ENCODE measurements at places on chromosomes 3 and 15.

GRCh38 chr3:45778761-45779201 lies 17.6 kb downstream of the SLC6A20 start:
- DNase-seq: no peak

DNA sequence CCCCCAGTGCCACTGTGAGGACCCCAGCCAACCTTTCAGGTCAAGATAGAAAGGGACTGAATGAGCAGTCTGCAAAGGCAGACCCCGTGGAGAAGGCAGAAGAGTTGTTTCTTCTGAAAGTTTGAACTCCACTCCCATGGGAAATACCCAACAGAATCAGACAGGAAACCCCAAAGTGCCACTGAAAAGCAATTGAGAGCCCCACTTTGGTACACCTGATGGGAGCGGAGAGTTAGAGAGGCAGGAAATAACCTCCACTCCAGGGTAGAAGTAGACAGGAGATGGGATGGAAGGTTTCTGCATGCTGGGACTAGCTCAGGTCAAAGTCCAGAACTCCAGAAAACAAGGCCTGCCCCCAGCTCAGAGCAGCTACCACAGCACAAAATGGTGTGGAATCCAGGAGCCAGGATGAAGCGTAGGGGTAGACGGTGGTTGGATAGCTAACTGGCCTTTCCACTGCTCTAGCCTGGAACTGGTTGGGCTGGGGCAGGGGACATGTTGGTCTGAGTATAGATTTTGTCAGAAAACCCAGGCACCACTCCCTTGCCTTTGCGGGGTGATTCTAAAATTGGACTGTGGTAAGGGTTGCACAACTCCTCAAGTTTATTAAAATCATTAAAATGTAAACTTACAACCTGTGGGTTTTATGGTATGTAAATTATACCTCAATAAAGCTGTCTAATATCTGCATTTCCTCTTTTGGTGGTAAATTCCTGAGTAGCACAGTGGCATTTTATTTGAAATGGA lies 1.9 kb upstream of the RAB43 start:
- DNase-seq: no peak

DNA sequence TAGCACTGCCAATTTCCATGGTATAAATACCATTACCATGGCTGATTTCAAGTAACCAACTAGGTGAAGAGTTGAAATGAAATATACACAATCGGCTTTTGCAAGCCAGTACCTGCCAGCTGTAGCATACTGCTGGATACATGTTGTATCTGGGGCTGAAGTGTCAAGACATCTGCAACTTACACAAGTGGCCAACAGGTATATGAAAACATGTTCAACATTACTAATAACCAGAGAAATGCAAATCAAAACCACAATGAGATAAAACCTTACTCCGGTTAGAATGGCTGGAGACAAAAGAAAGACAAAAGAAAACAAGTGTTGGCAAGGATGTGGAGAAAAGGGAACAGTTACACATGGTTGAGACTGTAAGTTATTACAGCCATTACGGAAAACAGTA lies 11.6 kb downstream of the ATOSA start:
- DNase-seq: no peak

DNA sequence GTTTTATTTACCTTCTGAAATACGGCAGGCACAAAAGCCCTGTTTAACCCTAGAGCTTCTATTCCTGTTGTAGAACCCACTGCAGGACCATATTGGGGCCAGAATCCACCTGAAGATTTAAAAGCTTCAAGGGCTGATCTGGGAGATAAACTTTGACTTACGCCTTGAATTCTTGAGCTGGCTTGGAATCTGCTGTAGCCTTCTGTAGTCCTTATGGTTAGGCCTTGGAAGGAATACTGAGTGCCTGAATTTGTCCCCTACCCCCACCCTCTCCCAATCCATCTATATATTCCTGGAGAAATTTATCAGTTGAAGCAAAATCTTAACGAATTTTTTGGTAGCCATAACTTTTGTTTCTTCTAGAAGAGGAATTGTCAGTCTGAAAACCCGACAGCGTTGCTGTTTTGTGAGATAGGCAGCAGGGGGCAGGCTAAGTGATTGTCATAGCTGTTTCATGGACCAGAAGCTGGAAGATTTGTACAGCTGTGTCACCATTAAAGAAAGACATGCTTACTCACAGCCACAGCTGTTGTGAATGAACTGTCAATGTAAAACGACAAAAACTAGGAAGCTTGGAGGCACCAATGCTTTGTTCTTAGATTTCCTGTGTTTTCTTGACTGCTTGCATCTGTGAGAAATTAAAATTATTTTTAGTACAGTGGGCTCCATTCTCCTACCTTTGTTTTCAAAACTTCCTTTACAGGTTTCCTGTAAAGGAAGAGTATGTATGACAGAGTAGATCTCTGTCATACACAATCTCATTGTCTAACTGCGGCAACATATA lies 12.8 kb downstream of the LXN start:
- DNase-seq: no peak

DNA sequence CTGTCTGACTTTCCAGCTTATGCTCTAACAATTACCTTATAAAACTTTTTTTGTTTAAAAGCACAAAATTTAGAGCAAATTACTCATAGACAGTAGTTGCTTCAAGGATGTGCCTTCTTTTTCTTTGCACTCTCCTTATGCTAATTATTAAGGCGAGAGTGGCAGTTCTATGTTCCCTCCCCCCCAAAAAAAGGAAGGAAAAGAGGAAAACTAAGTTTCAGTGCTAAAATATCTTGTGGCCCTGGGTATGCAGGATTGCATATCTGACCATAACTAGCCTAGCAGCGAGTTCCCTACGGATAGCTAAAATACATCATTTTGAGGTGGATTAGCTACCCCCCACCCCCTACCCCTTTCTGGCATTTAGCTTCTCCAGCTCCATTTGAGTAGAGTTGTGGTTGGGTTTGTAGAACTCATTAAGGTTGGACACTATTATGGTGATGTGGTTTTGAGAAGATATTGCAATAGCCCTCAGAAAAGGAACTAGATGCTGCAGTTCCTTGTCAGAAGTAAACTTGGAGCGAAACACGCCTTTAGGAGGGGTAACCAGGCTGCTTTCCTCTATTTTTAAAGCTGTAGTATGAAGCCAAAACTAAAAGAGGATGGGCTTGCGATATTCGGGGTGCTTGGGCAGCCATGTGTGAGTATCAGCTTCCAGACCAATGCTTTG lies 174.6 kb downstream of the AKAP13 start:
- DNase-seq: no peak

GRCh38 chr3:58333206-58334012 lies 717 bp downstream of the PXK start:
- DNase-seq: no peak

DNA sequence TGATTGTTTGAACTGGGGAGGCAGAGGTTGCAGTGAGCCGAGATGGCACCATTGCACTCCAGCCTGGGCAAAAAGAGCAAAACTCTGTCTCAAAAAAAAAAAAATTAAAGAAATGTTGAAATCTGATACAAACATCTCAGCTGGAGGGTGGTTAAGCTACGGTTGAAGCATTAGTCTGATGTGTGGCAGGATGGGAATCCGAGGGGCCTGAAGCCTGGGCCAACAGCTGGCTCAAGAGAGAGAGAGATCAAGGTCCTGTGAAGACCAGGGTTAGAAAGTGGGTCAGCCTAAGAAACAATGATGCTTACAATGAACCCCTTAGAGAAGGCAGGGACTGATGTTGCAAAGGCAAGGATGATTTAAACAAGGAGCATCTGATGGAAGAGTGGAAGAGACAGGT lies 69.8 kb downstream of the CD200R1L start:
- DNase-seq: no peak

Measured in NT2/D1 (cell line).